ENCODE measurements at places on chromosomes 2 and 18. TPM values are rescaled to one million over a fixed set of nuclear protein-coding genes. Genes with fewer than 3 reads are reported as not detected.

GRCh38 chr18:71995904-71996465, 548.2 kb downstream of the CBLN2 start:
- DNase-seq: no peak

DNA sequence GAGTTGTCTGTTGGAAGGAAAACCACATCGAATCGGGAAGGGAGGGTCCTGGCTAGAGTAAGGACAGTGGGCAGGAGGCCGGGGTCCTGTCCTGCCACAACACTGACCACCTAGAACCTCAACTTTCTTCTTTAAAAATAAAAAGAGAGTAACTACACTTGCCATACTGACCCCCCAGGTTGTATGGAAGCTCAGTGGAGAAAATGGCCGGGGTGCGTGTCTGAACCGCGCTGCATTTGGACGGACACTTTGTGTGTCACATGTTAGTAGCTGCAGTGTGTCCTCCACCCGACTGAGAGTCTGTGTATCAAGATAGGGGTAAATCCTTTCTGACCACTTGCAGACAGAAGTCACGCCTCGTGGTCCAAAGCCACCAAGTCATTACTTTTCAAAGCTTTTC, 87.0 kb downstream of the GBX2 start:
- DNase-seq: peak; percentile 34

CFAP65 gene
- not detected for total RNA-seq

- DNase-seq: no peak
These were observed 31.6 kb downstream of the EPB41L3 start for GRCh38 chr18:5512176-5512575.

GRCh38 chr18:26206488-26206887, 19.8 kb upstream of the TAF4B start:
- no peak for DNase-seq

WNT10A gene
- total RNA-seq: not detected

GRCh38 chr2:63663013-63663864, 74.5 kb downstream of the MDH1 start:
- DNase-seq: no peak

- no peak for DNase-seq
These were observed 13.4 kb downstream of the VPS54 start for GRCh38 chr2:64005707-64006356.

APCDD1 gene
- total RNA-seq: 13.9 TPM

GRCh38 chr2:65169760-65170136, 39.8 kb upstream of the RAB1A start:
- no peak for DNase-seq

CHN1 gene
- total RNA-seq: 16.6 TPM

GRCh38 chr18:8332286-8332685, 277.0 kb upstream of the RAB12 start:
- DNase-seq: no peak

DNA sequence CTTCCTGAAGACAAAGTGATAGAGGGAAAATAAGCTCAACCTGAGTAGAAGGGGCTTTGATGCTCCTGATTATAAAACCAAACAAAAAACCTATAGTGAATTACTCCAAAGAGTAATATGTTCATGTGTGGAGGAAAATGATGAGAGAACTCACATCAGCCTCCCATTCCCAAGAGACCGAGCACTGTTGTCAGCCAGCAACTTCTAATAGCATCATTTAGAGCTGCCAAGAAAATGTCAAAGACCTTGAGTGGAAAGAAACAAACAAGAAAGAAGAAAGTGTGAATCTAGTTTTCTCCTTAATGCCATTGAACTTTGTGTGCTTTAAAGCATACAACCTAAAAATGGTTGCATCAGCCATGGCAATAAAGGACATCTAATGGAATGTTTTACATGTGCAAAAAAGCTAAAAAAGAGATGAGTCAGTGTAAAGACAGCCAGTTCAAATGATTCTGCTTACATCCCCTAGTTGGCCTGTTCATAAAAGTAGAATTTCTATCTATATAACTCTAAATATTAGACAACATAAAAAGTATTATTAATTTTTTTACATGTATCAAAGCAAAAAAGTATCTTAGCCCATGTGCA, 1066.2 kb downstream of the TDRD15 start:
- no peak for DNase-seq

DNA sequence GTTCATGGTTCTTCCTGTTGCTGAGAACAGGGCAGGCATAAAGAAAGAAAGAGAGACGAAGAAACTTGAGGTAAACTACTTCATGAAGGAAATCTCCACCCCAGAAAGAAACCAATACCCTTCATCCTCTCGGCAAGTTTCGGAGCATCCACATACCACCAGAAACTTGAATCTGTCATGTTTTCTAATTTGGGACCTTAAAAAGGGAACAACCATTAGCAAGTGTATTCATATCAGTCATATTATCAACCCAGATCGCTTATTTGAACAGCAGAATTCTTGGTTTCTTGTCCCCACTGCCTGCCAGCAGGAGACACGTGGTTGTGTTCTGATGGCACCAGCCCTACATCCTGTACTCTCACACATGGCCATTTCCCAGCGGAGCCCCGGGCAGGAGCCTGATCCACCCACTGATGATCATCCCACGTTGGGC, 53.2 kb upstream of the FZD7 start:
- no peak for DNase-seq
